ENCODE measurements at places on chromosomes 1 and 21. TPM values are rescaled to one million over a fixed set of nuclear protein-coding genes. Genes with fewer than 3 reads are reported as not detected.
A peak's percentile ranks its signal among the peaks of the same experiment; 100 is the strongest.

The LINGO4 gene
- not detected for polyA plus RNA-seq

The APCS gene
- polyA plus RNA-seq, result not detected

DNA sequence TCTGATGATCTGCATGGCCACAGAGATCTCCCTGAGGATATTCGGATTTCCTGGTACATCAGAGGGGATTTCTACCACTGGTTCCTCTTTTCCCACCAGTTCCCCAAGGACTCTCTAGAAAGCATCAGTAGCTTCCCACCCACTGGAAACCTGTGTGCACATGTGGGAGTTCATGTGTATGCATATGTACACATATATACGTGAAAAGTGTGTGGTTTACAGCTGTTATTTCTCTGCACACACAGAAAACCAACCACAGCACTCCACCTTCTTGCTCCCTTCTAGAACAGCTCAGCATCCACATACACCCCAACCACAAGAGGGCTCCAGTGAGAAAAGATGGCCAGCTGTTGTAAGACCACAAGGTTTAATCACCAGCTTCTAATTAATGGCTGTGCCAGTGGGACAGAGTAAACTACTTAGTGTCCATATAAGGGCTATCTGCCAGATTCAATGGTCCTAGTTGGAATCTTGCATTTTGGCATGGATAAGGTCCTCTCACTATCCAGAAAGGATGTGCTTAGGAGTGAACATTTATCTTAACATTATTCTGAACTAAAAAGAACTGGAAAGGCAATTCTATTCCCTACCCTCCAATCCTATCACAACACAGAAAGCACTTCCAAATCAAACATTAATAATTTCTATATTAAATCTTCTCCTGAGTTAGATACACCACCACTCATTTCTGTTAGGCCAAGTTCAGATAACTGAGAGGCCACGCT, 24.1 kb downstream of the GPR3 start:
- DNase-seq, result no peak

GRCh38 chr1:231836227-231836893, 209.8 kb downstream of the DISC1 start:
- DNase-seq, result no peak

DNA sequence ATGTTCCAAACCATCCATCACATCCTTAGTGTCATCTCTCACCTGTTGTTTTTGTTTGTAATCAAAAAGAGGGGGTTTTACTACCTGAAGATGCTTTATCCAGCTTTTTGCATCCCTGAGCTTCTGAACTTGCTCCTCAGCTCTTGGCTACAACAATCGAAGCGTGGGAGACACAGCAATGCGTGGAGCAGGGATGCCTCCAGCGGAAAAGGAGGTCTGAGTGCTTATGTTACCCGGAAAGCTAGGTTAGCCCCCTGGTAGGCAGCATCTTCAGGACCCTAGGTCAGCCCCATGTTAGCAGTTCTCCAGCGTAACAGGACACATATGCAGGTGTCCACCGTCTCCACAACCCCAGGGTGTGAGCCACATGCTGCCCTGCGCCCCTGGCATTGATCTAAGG, 141.5 kb downstream of the RRAGC start:
- DNase-seq, result no peak

DNA sequence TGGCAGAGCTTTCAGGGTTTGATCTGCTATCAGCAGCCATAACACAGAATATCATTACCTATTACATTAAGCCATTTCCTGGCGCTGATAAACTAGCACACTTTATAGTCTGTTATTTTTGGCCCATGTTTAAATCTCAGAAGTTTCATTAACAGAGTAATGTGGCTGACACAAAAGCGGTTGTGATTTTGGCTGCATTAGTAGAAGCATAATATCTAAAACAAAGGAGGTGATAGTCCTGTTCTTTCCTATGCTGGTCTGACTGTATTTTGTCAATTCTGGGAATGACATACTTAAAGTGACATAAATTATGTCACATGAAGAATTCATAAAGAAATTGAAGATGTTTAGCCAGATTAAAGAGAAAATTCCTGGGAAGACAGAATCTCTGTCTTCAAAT, 151.3 kb upstream of the KCND3 start:
- DNase-seq, result no peak

- no peak for DNase-seq
Observed at GRCh38 chr1:156103521-156103947, 11.0 kb upstream of the LMNA start.

DNA sequence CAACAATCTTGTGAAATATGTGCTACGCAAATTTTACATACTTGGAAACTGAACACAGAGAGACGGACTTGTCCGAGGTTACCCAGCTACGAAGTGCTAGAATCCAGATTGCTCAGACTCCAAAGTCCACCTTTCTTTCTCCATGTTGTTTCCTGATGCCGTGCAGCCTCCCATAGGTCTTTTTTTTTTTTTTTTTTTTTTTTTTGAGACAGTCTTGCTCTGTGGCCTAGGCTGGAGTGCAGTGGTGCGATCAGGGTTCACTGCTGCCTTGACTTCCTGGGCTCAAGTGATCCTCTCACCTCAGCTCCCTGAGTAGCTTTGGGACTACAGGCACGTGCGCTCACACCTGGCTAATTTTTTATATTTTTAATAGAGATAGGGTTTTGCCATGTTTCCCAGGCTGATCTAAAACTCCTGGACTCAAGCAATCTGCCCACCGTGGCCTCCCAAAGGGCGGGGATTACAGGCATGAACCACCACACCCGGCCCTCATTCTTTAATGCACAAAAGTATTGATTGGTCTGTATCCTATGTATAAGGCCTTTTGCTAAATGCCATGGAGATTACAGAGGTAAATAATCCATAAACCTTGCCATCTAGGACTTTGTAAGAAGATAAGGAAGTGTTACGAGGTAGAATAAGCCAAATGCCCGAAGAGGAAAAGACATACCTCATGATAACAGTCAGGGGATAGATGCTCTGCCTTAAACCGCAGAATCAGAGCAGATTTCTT, 92.8 kb downstream of the C1orf21 start:
- no peak for DNase-seq

DNA sequence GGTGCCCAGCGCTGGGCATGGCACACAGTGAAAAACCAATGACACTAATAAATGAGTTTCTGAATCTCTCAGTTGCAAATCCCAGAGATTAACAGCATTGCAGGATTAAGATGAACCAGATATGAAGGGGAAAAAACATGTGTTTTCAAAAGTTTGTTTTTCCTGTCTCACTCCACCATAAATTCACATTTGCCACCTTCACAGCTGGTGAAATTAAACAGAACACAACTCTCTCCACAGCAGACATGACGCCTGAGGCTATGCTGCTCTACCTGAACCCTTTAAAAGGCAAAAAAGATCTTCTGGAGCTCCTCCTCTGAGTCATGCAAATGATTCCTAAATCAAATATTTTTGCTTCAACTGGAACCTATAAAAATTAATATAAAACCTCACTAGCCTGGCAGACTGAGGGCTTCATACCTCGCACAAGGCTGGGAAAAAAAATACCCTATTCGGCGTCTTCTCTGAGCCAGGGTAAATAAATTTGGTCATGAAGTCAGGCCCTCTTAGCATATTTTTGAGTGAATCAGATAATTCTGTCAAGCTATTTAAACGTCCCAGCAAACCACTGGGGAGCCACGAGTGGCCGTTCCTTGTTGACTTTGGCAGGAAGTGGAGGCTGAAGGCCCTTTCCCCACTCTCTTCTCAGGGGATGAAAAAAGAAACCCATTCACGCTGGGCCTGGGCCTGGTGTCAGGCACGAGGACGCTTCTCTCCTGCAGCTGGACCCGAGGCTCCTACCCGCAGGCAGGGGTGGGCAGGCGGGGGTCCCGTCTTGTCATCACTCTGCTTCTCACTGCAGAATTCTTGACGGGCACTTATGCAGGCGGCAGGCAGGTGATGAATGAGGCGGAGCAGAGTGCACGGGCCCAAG, 53.0 kb downstream of the DMRTB1 start:
- peak; percentile 95 for DNase-seq
